SHP77 treated with DMSO at 0.1 percent for 48 hours (cell line): ENCODE measurements at places on chromosomes 7 and 10.

DNA sequence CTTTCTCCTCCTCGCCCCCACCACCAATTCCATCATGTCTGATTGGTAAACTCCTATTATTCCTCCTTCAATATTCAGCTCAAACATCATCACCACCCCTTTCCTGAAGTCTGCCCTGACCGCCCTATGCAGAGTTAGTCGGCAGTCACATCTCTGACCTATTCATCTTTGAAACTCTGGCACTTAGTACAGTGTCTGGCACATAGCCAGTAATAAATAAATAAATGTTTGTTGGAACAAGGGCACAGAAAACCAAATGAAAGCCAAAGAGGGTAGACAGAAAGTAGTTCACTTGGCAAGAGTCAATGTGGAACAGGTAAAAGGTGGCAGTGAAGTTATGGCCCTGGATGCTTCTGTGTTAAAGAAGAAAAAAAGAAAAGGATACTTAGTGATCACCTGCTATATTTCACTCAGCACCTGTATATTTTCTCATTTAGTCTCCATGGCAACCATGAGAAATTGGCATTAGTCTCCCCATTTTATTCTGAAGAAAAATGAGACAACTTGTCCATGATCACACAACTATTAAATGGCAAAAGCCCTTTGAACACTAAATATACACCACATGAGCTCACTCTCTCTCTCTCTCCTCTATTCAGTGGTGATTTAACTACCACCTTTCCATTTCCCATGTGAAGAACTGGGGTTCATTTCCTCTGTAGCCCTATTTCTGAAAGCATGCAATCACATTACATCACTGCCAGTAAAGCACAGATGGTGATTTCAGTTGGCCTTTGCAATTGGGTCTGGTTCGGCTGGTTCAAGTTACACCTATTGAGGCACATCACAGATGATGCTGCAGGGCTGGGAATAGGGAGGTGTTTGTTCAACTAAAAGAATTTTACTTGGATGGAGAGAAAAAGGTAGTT is 25.3 kb downstream of the CHCHD3 start:
- no peak for DNase-seq

- no peak for DNase-seq
Measured at GRCh38 chr7:2441430-2442058, 34.7 kb downstream of the GRIFIN start.

DNA sequence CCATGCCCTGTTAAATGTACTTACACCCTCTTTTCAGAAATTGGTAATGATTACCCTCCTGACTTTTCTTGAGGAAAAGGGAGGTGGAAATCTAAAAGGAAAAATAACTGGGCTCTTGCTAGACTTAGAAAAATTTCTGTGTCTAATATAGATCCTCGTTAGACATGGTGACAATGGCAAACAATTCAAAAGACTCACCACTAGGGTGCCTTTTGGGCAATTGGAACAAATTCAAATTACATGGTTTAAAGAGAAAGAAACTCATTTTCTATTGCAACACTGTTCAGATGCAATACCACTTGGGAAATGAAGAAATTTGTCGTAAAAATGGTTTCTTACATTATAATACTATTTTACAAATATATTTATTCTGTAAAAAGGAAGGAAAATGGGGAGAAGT is 950.1 kb downstream of the GRM8 start:
- no peak for DNase-seq

GRCh38 chr7:73570521-73570920 is 7.9 kb downstream of the TBL2 start:
- no peak for DNase-seq

- DNase-seq = no peak
Measured at GRCh38 chr7:55325371-55325792, 39.8 kb upstream of the LANCL2 start.

DNA sequence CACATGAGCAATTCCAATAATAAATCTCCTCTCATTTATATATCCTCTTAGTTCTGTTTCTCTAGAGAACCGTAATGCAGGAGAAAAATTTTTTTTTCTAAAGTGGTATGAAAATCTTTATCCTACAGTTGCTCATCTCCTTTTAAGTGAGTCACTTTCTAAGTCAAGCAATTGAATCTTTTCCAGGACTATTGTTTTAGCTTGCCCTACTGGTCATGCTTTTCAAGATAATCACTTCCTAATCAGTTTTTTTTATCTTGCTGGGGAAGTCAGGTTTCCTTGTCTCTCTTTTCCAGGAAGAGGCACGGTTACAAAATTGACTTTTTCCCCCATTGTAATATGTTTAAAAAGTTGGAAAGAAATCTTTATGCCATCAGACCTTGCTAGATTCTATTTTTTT is 44.0 kb downstream of the INPP5F start:
- DNase-seq = no peak

GRCh38 chr7:98872328-98872924 is 2.6 kb upstream of the TMEM130 start:
- DNase-seq = no peak
